ENCODE measurements at places on chromosomes 7 and 10.

DNA sequence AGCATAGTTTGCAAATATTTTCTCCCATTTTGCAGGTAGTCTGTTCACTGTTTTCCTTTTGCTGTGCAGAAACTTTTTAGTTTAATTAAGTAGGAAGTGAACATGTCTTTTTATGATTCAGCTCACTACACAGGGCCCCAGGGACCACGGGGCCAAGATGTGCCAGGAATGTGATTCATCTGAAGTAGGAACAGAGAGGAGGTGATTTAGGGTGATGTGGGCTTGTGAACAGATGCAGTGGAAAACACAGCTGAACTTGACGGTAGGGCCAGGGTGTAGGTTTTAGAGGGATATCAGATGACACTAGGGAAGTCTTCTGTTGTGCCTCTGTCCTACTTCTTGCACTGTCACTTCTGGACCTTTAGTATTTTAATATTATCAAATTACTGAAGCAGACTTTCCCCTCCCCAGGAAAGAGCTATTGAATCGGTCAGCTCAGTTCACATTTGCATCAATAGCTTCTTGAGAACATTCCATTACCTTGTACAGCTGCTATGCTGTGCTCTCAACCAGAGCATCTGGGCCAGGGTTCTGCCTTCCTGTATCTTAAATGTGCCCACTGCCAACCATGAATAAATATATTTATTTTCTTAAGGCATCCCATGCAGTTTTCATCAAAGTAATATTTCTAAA is 96.9 kb downstream of the OSBPL3 start:
- DNase-seq = peak; percentile 30

DNA sequence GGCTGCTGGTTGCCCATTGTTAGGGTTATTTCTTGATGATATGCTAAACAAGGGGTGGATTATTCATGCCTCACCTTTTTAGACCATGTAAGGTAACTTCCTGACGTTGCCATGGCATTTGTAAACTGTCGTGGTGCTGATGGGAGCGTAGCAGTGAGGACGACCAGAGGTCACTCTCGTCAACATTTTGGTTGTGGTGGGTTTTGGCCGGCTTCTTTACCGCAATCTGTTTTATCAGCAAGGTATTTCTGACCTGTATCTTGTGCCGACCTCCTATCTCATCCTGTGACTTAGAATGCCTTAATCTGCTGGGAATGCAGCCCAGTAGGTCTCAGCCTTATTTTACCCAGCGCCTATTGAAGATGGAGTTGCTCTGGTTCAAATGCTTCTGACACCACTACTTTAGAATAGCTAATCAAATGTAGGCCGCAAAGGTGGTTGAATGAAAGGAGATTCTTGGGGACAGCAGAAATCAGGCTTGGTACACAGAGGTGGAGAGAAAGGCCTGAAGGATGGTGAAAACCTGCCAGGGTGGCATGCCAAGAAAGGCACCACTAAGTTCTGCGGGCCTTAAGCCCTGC is 17.9 kb upstream of the SMO start:
- DNase-seq = no peak

DNA sequence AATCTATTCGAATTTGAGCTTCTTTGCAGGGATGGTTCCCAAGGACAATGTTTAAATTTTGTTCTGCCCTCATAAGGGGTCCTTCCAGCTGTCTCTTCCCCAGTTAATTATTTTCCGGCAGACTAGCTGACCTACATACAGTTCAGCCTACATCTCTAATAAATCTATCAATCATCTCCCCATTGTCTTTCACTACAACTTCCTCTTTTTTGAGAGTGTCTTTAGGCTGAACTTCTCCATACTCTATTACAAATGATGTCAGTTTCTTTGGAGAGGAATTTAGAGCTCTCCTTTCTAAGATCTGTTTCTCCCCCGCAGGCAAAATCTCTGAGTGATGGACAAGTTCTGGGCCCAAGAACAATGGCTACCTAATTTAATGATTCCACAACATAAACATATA is 122.2 kb downstream of the PCLO start:
- DNase-seq = no peak

DNA sequence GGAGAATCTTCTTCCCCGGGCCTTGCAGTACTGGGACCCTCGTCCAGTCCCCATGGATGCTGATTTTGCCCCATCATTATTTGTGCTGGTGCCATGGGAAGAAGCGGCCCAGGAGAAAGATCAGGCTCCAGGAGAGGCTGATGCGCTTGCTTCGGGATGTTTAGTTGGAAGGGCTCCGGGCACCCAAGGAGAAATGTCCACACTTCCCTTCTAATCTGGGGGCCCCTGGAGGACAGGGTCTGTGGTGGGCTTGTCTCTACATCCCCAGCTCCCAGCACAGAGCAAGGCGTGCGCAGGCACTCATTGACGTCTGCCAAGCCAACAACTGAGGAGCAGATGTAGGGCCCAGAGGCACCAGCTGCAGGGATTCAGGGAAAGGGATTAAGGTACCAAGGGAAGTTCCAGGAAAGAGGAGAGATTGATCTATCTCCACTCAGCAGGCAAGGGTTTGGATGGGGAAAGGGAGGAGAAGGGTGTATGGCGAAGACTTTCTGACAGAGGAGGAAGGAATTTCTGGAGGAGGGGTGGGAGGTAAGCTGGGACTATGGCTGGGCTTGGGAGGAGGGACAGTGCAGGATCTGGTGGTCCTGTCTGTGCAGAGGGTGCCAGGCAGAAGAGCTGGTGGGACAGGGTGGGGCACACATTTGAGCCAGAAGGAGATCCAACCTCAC is 38.7 kb upstream of the LEP start:
- no peak for DNase-seq

GRCh38 chr10:58797356-58797755 is 284.7 kb downstream of the BICC1 start:
- DNase-seq = no peak

DNA sequence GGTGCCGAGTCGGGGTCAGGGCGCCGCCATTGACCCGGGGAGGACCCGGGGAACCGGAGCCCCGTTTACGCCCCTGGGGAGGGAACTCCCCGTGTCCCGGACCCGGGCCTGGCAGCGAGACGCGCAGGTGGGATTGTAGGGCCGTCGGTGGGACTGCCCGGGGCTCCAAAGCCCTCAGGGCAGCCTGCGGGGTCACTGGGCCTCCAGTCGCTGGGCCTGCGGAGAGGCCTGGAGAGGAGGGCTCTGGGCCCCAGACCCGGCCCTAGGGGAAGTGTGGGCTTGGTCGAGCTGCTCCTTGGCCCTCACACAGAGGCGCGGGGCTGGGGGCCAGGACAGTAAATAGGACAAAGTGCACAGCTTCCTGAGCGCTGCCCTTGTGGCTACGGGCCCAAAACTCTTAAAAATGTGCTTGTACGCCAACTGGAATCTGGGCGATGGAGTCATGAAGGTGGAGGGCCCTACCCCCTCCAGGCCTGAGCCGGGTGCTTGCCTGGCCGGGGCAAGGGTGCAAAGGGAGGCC is 657 bp downstream of the ECHDC3 start:
- DNase-seq = no peak
